ENCODE measurements at places on chromosomes 6 and 20.

- no peak for DNase-seq
Observed at GRCh38 chr6:39314273-39314795, at the start of gene KCNK17. KCNK17 (minus strand) TSS chr6:39314419; CDS start chr6:39314320, 99 bp downstream.

DNA sequence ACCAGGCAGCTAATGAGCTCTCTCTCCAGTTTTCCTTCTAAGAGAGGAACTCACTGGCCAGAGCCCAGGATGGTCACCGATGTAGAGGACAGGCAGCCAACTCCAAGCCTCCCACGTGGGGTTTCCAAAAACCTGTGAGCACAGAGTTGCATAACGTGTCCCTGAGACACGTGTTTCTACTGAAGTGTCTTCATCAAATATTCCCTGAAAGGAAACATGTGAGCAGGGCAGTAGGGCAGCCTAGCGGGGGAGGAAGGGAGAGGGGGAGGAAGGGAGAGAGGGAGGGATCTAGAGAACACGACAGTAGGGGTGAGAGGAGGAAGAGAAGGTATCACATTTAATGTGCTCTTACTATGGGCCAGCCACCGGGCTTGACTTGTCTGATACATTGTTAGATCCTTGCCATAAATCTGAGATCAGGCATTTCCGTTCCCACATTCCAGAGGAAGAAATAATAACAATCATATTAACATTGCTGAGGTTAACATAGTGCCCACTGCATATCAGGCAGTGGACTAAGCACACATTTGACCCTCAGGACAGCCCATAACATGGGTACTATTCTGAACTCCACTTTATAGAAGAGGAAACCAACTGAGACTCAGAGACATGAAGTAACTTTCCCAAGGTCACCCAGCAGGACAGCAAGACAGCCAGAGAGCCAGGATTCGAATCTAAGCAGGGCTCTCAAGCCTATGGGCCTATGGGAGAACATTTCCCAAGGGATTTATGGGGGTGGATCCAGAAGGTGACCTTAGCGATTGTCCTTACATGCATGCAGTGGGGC lies 4.5 kb upstream of the SYS1 start:
- no peak for DNase-seq

DNA sequence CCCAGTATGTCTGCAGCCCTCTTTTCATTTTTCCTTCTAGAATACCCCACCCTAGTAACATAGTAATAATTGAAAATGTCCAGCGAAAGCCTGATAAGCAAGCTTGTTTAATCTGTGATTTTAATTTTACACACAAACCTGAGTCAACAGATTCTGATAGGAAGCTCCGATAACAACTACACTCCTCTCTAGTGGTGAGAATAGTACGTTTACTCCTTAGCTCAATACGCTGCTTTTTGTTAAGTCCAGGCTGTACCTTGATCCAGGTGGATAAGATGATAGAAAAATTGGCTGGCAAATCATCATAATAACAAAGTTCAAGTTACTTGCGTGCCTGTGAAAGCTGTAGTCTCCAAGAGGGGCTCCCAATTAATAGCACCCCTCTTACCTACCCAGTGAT lies 25.5 kb upstream of the DCBLD1 start:
- DNase-seq = no peak

GRCh38 chr6:31074401-31074800 lies 38.0 kb downstream of the C6orf15 start:
- DNase-seq = no peak

GRCh38 chr20:41007481-41007880 lies 21.1 kb upstream of the TOP1 start:
- no peak for DNase-seq

- DNase-seq = no peak
Observed at GRCh38 chr20:45323731-45324130, 15.6 kb upstream of the MATN4 start.

GRCh38 chr6:130600880-130601341 lies 226.3 kb upstream of the SMLR1 start:
- DNase-seq = no peak

Measured in effector memory CD4-positive, alpha-beta T cell (primary cell).